ENCODE measurements at places on chromosomes 3 and 15.
A peak's percentile ranks its signal among the peaks of the same experiment; 100 is the strongest.

- no peak for DNase-seq
Observed at GRCh38 chr3:95148107-95148506, 1085.2 kb downstream of the NSUN3 start.

DNA sequence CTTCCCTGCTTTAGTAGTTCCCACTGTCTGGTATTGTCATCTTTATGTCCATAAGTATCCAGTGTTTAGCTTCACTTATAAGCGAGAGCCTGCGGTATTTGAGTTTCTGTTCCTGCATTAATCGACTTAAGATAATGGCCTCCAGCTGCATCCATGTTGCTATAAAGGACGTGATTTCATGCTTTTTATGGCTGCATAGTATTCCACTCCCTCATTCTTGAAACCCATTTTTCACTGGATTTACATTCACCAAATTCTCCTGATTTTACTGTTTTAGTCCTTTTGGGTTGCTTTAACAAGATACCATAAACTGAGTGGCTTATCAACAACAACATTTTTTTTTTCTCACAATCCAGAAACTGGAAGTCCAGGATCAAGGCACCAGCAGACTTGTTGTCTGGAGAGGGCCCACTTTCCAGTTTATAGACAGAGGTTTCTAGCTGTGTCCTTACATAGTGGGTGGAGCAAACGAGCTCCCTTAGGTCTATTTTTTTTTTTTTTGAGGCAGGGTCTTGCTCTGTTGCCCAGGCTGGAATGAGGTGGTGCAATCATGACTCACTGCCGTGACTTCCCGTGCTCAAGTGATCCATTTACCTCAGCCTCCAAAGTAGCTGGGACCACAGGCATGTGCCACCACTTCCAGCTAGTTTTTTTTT, 6.1 kb upstream of the TICRR start:
- DNase-seq: no peak

GRCh38 chr15:57609805-57610529, 18.3 kb downstream of the MYZAP start:
- DNase-seq: no peak

DNA sequence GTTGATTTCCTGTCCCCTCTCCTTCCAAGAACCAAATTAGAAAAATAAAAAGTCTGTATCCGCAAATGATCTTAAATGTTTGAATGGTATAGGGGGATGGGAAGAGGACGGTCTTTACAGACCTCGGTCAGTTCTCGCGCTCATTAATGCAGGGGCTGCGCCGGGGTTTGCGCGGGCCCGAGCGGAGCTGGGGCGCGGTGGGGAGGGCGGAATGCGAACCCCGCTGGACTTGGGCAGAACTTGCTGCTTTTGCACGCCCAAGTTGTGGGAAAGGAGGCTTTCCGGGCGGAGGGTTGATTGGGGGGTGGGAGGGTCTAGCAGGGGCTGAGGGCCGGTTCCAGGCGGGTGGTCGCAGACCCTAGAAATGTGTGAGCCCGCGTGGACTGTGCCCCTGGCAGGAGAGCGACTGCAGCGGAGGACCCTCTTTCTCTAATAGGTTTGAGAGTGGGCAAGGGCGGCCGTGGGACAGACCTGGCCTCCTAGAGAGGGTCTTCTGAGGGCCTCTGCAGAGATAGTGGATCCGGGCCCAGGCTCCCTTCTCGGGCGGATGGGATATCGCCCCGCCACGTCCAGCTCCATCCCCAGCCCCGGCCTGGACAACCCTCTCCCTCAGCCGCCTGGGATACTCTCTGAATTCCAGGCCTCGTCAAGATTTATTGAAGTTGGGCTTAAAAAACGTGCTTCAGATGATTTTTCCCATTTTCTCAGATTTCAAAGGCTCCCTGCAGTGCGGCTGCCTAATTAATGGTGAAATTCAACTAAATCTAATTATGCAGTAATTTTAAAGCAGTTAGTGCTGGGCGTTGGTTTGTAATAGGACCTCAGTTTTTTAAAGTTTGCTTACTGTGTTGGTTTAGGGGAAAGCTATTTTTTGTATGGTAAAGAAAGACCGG, 11.3 kb downstream of the NR2F2 start:
- no peak for DNase-seq

DNA sequence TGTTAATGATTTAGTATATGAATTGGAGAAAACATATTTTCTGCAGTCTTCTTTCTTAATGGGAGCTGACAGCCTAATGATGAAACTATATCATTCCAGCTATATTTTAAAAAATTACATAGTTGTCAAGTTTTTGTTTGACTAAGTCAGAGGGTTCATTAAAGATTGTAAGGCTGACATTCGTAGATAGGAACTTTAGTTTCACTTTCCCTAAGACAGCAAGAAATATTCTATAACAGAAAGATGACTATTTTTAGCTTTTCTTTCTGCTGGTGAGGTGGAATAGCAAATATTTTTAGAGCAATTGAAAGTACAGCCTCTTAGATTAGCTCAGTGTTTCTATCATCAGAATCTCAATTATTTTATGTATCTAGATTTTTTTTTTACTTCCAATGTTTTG, 60.2 kb downstream of the PIAS1 start:
- peak; percentile 22 for DNase-seq

GRCh38 chr3:142940000-142940399, 23.5 kb downstream of the PAQR9 start:
- DNase-seq: no peak

DNA sequence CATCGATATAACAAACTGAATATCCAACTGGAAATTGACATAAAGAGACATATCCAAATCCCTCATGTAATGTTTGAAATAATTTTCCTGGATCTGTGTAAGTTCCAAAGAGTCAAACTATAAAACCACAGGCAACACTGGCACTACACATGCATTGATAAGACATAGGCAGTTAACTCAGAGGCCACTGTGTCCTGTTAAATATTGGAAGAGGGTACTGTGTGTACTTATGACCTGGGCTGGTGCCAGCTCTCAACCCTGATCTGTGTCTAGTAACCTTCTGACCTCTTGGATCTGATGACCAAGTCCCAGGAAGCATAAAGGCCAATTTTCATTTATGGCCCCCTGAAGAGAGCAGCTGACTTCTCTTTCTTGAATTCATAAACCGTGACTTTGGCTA, 4.5 kb downstream of the NR1I2 start:
- DNase-seq: no peak

DNA sequence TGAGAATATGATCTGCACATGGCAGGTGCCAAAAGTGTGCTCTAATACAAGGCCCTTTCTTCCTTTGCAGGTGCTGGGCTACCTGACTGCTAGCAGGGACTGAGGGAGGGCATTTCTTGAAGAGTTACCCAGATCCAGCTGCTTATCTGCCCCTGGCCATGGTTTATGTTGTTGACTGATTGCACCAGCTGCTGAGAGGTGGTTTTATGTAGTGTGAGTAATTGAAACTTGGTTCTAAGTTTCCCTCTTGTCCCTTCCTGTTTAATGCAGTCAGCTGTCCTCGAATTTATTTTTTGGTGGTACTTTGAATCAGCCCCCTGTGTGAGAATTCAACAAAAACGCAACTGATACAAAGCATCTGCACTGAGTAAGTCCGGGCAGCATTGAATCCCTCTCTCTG, 288.3 kb upstream of the C2CD4B start:
- DNase-seq: no peak

DNA sequence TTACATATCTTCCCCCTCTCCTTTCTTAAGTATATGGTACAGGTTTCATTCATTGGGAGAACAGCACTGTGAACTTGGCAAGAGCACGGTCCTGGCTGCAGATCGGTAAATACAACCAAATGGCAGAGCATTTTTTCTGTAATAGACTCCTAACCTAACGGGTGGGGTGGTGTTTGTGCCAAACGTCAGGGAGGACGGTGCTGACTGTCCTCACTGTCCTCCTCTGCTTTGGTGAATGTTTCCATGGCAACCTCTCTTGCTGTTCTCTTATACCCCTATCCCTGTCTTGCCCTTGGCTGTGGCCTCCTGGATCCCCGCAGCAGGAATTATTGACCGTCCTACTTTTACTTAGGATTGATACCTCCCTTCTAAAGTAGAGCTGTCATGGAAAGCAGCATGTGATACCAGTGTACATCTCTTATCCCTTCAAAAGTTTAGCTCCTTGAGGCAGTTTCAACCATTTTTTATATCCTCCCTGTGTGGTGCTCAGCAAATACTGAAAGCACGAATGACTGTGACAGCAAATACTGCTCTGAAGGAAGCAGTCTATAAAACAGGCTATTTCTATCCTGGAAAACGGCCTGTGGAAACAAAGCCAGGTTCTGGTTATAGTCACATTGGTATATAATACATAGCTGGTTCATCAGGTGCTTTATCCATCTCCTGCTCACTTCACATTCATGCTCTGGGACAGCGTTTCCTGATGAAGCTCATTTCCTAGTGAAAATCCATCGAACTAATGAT, 275.4 kb upstream of the C2CD4B start:
- DNase-seq: no peak

GRCh38 chr3:187012609-187013051, 82.3 kb downstream of the ST6GAL1 start:
- DNase-seq: no peak

GRCh38 chr15:48285329-48286214, 45.7 kb upstream of the DUT start:
- DNase-seq: peak; percentile 47

DNA sequence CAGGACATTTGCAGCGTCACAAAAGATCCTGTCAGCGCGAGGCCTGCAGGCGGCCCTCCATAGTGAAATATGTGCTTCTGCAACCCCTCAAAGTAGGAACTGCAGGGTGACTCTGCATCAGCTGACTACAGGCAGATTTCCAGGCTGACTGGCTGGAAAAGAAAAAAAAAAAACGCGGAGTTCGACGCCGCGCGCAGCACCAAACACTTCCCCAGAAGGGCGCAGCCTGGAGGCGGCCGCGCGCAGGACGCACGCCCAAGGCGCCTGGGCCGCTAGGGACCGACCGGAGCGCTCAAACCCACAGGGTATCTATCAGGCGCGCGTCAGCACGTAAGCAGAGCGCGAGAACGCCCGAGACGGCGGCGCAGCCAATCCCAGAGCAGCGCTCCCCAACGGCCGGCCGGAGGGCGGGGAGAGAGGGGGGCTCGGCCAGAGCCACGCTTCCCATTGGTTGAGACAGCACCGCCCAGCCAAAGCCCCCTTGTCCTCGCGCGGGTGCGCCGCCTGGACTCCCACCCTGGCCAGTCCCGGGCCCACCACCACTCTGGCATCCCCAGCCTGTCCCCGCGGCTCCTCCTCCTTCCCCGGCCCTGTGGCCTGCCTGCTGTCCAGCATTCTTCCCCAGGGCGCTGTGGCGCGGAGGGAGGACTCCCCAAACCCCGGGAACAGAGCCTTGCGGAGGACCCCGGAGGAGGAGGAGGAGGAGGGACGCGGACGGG, 1.0 kb downstream of the BDH1 start:
- peak; percentile 98 for DNase-seq

DNA sequence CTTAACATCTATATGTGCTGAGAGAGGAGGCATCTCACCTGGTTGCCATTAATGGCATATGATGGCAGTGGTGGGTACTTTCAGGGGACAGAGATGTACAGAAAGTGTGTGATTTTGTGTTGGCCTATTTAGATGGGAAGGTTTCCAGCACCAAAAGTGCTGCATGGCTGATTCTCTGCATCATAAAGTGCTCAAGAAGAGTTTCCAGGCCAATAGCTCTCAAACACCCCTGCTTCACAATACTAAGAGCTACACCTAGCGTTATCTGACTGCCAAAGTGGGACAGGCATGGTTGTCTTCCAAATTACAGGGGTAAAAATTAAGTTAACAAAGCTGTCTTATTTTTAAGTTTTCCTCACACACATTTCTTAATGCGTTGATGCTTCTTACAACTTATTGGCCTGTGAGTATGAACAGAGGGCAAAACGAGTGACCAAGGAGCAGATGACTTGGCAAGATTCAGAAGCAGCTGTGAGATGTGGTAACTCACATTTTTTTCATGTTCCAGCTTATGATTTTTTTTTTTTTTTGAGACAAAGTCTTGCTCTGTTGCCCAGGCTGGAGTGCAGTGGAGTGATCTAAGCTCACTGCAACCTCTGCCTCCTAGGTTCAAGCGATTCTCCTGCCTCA, 41.4 kb upstream of the VEPH1 start:
- no peak for DNase-seq

DNA sequence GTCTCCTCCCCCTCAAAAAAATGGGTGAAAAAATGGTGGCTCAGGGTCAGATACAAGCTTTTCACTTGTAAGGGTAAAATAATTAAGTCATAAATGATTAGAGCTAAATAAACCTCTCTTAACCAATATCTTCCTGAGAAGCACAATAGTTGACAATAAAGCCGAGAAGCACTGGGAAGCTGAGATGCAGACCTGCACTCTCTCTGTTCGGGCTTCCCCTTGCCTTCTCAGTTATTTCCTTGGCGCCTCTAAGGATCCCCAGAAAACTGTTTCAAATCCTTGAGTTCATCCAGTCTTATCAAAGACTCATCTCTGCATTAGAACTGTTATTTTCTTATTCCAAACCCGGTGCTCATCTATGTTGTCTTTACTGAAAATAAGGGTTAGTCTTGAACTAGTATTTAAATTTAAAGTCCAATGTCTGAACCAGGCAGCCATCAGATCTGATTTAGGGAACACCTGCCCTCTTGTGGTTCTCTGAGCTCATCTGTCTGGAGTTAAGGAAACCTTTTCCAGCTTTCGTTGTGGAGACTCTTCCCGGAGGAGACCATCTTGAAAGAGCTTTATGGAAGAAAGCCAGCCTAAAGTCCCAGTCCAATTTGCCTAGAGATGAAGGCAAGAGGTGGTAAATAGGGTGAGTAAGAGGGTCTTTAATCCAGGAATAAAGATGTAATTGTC, 256.4 kb upstream of the MCTP2 start:
- no peak for DNase-seq

- DNase-seq: no peak
Observed at GRCh38 chr3:124619887-124620599, 110.2 kb upstream of the UMPS start.

- DNase-seq: no peak
Observed at GRCh38 chr3:100358413-100358812, 23.9 kb downstream of the NIT2 start.

DNA sequence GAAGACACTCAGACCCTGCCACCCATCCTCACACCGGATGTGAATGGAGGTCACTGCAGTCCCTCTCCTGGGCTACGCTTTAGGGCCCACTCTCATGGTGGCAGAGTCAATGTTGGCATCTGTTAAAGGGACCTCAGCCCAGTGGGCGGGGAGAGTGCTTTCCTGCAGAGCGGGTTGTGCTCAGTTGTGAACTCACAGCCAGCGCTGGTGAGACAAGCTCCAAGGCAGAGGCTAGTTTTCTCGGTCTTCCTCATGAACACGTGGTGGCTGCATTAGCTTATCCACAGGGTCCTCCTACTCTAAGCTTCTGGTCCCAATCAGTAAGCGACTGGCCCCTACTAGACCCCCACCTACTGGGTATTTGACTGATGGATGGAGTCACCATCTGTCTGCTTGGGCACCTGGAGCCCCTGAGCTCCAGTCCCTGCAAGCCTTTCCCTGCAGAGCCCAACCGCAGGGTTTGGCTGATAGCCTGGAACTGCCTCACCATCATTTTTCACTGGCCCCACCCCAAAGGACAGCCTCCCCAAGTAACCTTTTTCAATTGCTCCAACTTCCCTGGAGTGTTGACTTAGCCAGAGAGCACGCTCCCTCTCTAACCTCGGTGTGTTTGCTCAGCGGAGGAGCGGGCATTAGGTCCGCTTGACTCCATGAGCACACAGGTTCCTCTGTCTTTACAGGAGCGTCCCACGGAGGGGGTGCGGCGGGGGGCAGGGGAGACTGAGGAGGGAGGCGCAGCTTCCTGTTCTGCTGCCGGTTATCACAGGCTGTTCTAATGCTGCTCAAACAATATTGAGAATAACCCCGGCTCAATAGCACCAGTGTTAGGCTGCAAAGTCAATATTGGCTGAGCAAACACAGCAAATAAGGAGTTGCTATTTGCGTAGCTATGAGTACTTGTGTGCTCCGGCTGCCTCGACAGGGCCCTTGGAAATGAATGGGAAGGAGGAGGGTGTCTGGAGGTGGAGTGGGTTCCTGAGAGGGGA, 141.7 kb downstream of the RPLP1 start:
- no peak for DNase-seq

GRCh38 chr3:193564012-193564411, 9.3 kb upstream of the ATP13A4 start:
- no peak for DNase-seq
